ENCODE measurements at places on chromosomes 5 and 9.
A peak's percentile ranks its signal among the peaks of the same experiment; 100 is the strongest.

DNA sequence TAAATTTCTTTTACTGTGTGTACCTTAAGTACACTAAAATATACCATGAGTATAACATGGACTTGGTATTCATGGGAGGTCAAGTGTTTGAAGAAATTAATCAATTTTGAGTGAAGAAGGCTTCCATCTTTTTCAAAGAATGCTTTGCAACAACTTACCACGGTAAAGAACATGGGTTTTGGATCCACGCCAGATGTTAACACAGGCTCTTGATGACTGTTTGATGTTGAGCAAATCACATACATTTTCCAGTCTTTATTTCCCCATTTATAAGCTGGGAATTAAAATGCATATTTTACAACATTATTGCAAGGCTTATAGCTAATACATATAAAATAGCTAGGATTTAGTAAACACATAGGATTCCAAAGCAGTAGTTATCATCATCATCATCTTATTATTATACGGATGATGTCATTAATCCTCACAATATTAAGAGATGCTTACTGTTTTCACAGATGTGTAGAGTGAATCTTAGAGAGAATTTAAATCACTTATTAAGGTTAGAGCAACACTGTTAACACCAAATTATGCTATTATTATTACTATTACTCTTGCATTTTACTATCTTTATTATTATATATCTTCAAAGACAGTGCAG, 362.0 kb downstream of the PRELID2 start:
- DNase-seq = no peak

DNA sequence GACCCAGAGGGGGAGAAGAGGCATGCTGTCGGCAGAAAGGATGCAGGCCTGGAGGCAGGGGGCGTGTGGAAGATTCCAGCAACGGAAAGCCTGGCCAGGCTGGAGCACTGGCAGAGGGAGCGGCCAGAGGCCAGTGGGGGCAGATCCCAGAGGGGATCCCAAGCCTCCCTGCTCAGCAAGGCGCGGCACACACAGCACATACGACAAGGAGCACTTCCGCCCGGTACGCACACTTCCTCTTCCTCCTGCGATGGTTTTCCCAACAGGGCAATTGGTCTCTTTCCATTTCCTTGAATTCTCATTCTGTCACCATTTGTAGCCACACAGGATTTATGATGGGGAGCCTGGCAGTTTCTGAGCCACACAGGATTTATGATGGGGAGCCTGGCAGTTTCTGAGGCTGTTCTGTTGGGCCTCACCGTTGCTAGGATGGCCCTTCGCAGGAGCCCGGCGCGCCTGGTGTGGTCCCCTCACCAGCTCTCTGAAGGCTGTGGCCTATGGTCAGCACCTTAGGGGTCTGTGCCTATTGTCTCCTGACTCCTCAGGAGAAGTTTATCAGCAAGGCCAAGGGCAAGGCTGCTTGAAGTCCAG, 123.5 kb upstream of the RAPGEF1 start:
- DNase-seq = no peak

DNA sequence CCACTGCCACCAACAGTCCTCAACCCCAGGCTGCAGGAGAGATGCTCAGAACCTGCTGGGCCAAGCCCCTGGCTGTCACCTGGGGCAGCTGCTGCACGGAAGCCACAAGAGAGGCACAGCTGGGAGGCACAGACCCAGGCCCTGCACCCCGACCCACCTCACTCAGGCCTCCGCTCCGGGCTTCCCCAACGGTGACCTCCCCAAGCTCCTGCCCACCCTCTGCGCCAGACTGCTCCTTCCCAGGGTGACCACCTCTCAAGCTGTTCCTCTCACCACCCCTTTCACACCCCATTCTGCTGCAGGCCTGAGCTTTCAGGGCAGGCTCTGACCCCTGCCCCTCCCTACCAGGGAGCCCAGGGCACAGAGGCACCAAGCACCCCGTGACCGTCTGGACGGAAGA, 33.0 kb downstream of the VAV2 start:
- no peak for DNase-seq

DNA sequence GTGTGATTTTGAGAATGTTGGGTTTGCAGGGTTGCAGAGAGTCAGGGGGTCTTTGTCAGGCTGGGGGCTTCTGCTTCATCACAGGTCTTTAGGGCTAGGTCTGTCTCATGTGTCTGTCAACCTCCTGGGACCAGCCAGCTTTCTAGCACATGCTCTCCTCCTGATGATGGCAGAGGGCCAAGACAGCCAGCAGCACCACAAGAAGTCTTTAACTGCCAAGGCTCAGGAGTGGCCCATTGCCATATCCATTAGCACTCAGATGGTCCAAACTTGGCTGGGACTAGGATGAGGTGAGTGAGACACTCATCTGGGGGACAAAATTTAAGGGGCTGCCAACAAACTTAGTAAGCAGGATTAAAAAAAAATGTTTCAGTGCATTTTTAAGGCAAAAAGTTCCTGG, 384.2 kb upstream of the CDH10 start:
- no peak for DNase-seq

DNA sequence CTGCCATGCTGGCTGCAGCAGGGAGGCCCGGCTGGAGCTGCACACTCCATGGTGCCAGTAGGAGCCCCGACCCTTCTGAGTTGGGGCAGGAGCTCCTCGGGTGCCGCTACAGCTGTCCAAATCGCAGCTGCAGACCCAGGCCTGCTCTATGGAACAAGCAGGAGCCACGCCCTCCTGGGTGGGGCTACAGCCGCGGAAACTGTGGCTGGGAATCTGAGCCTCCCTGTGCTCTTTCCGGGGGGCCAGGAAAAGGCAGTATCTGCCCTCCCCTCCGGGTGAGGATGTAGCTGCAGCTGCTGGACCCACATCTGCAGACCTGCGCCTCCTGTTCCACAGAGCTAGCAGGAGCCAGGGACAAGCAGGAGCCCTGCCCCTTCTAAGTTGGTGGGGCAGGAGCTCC, 278.9 kb upstream of the ACTBL2 start:
- no peak for DNase-seq

DNA sequence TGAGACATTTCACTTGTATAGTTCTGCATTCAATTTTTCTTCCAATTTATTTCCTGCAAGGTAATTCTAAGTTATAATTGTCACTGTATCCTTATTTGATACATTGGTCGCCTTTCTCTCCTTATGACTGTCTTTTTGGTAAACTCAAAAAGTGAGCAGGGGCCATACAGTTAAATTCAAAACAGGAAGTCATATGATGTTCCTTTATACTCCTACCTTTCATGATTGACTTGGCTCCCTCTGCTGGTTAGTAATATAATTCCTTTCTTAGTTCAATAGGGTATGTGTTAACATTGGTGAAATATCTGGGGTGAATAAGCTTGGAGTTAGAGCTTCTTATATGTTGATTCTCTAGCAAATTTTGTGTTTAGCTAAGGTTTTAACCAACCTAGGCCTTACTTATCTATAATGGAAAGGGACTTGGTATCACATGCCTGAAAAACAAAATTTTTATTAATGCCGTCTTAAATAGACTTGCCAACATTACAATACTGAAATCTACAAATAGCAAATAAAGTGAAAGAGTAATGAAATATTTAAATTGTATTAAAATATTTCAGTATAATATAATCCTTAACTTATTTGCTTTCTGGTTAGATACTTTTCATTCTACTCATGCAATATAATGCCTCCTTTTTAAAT, 6.0 kb upstream of the NIPBL start:
- peak; percentile 84 for DNase-seq

GRCh38 chr9:90464978-90465377, 177.6 kb downstream of the DIRAS2 start:
- no peak for DNase-seq

DNA sequence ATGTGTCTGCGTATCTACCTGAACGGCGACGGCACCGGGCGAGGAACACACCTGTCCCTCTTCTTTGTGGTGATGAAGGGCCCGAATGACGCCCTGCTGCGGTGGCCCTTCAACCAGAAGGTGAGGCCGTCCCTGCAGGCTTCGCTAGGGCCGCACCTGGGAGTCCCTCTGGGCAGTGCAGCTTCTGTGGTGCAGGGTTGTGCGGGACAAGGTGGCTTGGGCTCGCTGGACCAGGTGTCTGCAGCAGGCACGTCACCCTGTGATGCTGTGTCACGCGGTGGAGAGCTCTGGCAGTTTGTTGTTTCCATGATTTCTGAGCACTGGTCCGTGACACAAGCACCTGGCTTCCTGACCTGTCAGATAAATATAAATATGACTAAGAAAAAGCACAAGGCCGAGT, 20.7 kb downstream of the FBXW5 start:
- DNase-seq = no peak

- no peak for DNase-seq
Observed at GRCh38 chr9:24144796-24145195, 318.8 kb upstream of the ELAVL2 start.

DNA sequence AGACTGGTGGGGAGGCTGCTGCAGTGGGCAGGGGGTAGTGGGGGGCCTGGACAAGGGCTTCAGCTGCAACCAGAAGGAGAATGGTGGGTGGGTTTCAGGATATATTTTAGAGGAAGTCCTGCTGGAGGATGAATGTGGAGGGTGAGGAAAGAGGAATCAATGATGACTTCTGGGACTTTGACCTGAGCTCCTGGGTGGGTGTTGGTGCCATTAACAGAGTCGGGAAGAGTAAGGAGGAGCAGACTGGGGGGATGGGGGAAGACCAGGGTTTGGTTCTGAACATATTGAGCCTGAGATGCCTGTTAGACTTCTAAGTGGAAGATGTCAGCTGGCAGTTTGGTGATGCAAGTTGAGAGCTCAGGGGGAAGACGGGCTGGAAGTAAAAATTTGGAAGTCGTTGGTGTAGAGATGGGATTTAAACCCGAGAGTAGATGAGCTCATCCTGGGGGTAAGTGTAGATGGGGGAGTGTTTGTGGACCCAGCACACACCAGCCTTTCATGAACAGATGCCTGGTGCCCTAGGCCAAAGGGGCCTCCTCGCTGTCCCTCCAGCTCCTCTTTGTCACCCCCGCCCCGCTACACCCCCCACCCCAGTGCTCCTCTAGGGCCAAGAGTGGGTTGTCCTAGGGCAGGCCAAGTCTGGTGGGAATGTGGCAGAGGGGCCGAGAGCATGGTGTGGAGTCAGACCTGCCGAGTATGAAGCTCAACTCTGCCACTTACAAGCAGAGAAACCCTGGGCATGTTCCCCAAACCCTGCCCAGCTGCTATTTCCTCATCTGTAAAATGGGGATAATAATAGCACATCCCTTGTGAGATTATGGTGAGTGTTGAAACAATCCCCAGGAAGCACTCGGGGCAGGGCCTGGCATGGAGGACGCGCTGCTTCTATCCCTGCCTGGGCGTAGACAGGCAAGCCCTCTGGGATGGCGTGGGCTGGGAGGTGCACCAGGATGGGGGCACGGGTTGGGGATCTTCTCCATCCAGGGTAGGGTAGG, 4.0 kb downstream of the DNM1 start:
- DNase-seq = no peak
